ENCODE measurements at places on chromosomes 4 and X.

- DNase-seq, result no peak
Observed at GRCh38 chr4:168636506-168637196, 139.8 kb downstream of the PALLD start.

DNA sequence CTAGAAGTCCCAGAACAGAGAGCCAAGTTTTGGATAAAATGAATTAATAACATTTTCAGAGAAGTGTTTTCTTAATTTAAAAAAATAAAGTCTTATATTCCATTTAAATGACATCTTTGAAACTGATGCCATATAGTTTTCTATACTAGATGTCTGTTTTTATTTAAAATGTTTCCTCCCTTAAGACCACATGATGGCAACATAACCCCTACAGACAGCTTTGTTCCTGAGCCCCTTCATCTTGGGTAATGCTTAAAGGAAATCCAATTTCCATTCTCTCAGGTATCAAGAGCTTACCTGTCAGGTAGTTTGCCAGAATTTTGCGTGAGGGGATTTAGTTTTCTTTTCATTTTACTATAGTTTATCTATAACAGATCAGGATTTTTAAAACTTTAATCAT is 181.4 kb upstream of the UGT8 start:
- peak; percentile 42 for DNase-seq

- DNase-seq, result no peak
Observed at GRCh38 chr4:185573651-185574199, 38.4 kb upstream of the PDLIM3 start.

DNA sequence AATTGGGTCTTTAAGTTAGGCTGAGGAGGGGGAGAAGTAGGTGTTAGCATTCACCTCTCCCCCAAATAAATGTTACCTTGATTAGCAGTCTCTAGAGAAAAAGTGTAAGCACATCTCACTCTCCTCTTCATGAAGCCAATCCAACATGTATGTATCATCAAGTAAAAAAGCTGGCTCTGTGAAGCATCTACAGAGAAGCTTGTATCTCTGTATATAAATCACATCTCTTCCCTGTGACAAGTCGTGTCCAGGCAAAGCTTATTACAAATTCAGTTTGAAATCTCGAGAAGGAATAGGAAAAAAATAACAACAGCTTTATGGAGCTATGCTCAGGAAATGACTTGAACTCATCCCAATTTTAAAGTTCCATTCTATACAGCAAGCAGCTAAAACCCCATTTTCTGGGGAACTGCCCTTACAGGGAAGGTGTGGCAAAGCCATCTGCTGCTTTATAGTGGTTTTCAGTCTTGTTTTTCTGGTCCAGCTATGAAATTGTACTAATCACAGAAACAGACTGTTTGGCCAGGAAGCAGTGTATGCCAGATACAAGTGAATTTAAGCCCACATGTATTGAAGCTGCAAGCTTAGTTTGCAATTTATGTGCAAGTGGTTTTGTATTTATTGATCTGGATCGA is 313.3 kb upstream of the NOCT start:
- DNase-seq, result peak; percentile 52

DNA sequence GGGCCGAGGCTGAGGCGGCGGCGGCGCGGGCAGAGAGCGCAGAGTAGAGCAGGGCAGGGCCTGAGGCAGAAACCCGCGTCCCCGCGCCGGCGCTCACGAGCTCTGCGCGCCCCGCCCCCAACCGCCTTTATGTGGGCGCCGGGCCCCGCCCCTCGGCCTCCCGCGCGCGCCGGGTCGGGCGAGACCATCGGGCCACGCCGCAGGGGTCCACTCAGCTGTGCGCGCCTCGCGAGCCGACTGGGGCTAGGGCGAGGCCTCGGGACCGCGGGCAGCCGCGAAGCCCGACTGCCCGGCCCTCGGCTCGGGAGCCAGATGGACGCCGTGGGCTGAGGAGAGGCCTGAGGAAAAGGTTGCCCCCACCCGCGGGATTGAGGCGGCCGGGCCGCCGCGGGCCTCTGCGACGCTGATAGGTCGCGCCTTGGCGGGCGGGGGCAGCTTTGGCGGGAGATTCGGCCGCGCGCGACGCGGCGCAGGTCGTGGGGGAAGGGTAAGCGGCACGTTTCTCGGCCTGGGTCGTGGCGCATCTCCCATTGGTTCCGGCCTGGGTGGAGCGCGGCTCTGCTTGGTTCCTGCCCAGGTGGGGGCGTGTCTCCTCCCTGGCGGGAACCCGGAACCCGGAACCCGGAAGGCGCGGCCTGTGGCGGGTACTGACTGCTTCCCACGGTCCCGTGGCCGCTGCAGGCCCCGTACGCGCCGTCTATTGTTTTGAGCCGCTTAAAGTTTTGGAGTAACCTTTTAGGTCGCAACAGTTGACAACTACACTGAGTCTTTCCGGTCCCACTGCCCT is at the start of gene SLBP:
SLBP (minus strand) TSS at position 104 of the 787 bp plus-strand sequence. CDS start 131 bp downstream, outside the sequence.
- DNase-seq, result peak; percentile 95

DNA sequence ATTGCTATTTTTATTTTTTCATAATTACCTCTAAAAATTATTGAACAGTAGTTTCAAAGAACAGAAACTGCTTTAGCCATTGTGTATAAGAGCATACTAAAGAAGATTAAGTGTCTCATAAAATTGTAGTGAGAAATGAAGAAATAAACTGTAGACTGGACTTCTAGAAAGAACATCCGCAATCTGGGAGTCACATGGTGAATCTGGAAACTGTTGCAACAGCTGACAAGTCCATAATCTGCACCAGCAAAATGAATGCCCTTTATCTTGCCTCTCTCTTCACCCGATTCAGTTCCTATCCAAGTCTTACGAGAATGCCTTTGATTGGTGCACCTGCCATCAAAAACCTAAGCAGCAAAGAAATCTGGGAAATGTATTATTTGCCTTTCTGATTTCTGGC is 312.9 kb downstream of the NAF1 start:
- no peak for DNase-seq

GRCh38 chrX:149040873-149041535 is 464.1 kb downstream of the IDS start:
- no peak for DNase-seq

DNA sequence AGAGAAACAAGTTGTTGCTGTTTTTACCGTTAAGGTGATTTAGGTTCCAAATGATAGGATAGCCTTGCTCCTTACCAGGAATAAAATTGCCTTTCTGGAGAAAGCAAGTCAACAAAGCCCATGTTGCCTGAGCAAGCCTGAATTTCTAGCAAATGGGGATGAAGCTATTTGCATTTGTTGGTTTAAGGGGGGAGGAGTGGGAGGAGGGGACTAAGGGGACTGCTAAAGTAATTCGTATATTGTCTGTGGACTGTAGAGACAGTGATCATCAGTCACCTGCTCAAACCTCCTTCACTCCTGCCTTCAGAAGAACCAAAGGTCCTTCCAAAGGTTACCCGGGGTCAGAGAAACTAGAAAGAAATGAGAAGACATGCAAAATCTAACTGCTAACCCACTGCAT is 65.8 kb downstream of the SCML2 start:
- DNase-seq, result no peak

DNA sequence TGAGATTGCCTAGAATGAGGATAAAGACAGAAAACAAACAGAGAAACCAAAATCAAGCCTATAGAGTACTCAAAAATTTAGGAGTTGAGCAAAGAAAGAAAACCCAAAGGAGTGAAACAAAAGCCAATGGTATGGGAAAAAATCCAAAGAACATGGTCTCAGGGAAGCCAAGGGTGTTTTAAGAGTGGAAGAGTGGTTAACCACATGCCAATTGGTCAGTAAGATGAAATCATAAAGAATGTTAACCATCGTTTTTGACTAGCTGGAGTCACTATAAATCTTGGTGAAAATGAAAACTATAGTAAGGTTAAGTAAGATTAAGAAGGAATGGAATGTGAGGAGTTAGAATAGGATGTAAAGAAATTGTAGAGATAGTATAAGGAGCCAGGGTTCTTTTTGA is 64.7 kb upstream of the RPL34 start:
- no peak for DNase-seq

DNA sequence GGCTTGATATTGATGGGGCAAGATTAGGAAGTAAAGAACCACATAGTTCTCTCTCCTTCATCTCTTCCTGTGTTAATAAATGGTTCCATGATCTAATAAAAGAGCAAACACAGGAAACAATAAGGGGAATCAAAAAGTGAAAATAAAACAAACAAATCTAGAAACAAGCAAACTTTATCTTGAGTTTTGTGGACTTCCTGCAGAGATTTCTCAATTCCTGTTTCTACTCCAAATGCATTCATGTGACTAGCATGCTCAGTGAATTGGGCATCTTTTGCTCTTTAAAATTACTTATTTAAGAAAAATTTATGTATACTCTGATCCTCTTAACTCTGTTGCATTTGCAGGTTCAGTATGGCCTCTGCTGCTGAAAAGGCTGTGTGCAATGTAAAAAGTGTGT is 682.0 kb downstream of the KCTD8 start:
- no peak for DNase-seq

GRCh38 chrX:107324493-107325310 is 118.3 kb downstream of the DNAAF6 start:
- peak; percentile 44 for DNase-seq

DNA sequence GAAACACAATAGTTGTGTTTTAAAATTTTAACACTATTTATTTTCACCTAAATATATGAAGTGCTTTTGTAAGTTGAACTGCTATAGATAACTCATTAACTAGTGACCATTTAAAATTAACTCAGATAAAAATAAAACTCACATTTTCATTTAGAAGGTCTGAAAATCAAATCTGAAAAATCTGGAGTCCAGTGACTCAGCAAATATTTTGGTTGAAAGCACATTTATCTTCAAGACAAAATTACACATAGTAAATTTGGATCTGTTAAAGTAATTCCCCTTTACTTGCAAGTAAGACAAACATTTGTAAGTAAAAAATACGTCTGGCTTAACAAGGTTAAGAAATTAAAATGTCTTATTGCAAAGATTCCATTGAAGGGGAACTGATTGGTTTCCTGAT is 589.1 kb downstream of the TRIML1 start:
- DNase-seq, result no peak

- no peak for DNase-seq
Observed at GRCh38 chrX:18596096-18596495, 75.8 kb downstream of the RS1 start.

- DNase-seq, result no peak
Observed at GRCh38 chr4:31905363-31905762, 1185.2 kb downstream of the PCDH7 start.

DNA sequence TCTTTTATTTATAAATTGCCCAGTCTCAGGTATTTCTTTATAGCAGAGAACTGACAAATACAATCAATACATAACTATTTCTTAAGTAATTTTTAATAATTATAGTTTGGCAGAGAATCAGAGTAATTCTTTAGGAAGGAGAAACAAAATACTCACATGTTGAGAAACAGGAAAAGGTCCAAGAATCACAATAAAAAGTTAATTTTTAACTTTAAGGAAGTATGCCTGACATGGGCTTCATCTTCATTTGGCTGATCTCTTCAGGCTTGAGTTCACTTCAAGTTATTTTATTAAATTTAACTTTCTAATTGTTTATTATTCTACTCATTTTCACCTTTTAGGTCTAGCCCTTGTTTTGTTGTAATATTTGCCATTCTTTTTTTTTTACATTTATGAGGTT is 36.1 kb upstream of the RNF150 start:
- no peak for DNase-seq

DNA sequence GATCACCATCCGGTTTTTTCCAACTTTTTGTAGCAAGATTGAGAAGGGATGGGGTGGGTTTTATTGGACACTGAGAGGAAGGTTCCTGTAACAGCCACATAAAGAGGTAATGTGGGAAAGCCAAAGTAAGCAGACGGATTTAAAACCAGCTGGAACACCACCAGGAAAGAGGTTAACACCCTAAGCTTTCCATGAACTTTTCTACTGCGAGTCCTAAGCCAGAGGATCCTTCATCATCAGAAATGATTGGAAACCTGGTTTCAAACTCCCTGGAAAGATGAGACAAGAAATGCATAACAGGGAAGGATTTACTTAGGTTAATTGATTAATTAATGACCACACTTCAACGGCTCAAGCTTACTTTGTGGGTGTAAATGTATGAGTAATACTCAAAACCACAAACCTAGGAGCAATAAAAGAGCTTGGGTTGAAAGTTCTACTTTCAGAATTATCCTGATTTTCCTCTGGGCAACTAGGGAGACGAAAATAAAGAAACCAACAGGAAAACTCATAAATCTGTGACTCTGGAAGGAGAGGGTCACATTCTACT is 91.5 kb downstream of the COX18 start:
- no peak for DNase-seq

DNA sequence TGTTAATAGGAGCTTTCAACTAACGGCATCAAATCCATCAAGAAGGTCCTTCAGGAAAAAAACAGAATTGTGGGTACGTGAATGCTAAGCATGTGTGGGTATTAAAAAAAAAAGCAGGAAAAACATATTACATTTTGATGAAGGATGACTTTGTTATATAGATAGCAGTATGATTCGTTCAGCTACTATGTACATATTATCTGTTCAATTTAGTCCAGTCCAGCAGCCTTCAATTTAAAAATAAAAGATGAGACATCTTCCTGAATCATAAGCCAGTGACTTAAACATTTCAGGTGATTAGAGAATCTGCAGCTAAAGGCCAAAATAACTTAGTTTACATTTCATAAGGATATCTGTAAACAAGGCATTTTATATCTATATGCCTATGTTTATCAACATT is 63.4 kb downstream of the LCORL start:
- DNase-seq, result no peak

GRCh38 chr4:174669270-174669669 is 147.0 kb upstream of the HPGD start:
- DNase-seq, result no peak

GRCh38 chr4:114273238-114273637 is 293.8 kb upstream of the ARSJ start:
- DNase-seq, result no peak

DNA sequence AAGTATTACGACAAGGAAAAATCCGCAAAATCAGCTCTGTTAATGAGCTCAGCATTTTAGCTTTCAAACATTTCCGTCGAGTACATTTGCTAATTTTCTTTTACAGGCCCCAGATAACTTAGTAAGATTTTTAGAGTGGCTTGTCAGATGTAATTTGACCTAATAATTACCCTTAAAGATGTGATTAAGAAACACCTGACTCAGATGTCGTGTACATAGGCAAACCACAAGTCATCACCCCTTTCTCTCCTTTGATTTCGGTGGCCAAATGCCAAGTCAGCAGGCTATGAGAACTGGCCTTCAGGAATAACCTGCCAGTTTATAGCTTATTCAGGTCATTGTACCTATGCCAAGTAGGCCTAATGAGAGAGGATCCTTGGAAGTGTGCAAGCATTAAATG is 369.6 kb downstream of the PCDH7 start:
- peak; percentile 91 for DNase-seq

DNA sequence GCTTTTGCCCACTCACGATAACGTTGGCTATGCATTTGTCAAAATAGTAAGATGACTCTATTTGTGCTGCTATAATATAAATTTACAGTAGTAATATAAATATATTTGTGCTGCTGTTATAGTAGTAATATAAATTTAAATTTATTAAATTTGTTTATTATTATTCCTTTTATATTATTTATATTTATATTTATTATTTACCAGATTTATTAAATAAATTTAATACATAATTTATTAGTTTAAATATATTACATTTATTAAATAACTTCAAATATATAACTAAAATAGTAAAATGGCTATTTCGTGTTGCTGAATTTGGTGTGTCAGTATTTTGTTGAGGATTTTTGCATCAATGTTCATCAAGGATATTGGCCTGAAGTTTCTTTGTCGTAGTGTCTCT is 246.5 kb upstream of the FGF16 start:
- DNase-seq, result no peak
